ENCODE measurements at places on chromosomes 13 and 19.

- DNase-seq, result no peak
Measured at GRCh38 chr13:55788548-55788947, 1352.2 kb upstream of the PRR20A start.

DNA sequence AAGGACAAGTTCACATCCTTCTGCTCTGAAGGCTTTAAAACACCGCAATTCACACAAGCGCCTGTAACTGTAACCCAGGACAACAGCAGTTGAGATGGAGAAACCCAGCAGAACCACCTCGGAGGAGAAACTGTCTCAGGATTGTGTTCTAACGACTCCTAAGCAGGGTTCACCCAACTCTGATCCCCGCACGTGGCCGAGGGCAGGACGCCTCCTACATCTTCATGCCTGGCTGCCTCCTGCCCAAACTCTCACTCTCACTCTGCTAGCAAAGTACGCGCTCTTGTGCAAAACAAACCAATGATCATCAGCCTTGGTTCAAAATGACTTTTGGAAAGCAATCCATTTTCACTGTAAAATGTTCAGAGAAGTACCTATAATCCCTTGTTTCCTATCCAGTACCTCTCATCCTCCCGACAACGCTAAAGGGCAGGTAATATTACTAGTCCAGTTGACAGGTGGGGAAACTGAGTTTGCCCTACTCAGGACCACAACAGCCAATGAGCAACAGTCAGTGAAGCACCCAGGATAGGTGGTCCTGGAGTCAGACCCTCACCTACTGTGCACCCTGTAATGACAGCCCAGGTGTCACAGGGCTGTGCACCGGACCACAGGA is 25.6 kb downstream of the EPS15L1 start:
- no peak for DNase-seq

- DNase-seq, result no peak
Measured at GRCh38 chr19:495402-496111, 729 bp upstream of the MADCAM1 start.

DNA sequence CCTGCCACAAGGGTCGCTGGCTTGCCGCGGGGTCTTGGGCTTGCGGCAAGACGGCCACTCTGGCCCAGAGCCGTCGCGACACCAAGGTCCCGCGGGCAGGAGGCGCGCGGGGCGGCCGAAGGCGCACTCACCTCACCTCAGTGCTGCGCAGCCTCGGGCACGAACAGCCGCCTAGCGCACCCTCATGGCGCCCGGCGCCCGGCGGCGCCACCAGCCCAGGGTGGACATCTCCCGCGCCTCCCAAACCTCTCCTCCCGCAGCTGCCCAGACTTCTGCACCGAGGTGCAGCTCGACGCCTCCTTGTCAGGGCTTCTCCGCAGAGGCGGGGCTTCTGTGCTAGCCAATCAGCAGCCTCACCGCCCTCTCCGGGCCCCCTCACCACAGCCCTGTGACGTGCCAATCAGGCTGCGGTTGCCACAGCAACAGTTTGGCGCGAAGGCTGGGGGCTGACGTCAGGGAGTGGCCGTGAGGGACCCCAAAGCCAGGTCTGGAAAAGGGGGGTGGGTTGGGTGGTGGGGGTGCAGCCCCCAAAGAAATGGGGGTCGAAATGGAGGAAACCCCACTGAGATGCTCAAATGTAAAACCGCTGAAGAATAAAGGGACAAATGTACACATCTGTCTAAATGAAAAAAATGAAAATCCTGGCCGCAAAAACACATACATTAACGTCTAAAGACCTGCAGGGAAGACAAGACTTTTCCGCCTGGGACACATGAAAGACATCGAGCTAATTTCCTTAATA is at the start of the genes PEG3 and ZIM2:
TSS of gene PEG3 (minus strand) at position 276 of the 742 bp plus-strand sequence. CDS start 16,071 bp downstream, outside the sequence.
TSS of gene ZIM2 (minus strand) at position 276 of the 742 bp plus-strand sequence. CDS start 16,449 bp downstream, outside the sequence.
- no peak for DNase-seq

- no peak for DNase-seq
Measured at GRCh38 chr13:99985241-99985874, 3.8 kb downstream of the ZIC2 start.

DNA sequence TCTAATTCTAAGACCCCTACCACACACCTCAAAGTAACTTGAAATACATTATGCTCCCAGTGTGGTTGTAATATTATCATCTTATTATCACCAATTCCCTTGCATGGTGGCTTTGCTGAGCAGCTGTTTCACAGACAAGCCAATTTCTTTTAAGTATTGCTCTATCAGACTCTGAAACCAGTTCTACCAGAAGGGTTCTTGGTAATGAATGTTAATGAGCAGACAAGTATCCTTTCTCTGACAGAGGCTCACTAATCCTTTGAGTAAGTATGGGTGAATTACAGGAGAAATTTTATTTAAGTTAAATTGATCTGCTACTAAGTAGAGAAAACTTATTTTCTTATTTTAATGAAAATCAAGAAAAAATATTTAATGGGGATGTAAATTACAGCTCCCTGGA is 326.0 kb downstream of the GPC6 start:
- DNase-seq, result no peak

GRCh38 chr13:107824635-107825034 is 390.7 kb downstream of the LIG4 start:
- no peak for DNase-seq

DNA sequence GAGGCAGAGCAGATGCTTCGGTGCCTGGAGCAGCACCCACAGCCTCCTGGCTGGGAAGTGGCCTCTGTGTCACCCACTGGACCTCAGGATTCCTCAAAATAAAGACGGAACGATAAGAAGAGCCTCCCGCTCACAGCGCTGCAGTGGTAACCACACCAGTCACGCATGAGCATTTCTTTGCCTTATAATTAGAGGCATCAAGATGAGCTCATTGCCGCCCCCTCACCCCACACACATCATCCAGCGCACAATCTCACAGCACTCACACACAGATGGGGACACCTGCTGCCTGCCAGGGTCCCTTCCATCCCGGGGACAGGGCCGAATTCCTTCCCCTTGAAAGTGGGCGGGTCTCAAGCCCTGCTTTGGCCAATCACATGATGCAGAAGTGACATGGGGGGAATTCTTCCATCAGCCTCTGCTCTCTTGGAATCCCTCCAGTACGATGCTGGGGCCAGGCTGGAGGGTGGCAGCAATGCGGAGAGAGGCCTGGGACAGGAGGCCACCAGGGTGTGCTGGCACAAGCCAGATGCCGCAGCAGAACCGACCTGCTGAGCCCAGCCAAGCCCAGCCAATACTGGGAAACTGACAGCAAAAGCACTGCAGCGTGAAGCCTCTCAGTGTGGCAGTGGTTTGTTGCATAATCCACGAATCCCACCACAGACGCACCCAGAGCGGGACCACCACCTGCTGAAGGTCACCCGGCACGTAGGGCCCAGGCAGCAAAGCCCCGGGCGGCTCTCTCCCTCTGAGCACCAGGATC is 16.0 kb downstream of the PIP5K1C start:
- DNase-seq, result no peak
